Aorta (tissue), 5 donors: ENCODE measurements at places on chromosomes 11 and 22. TPM values are rescaled to one million over a fixed set of nuclear protein-coding genes. Genes with fewer than 3 reads are reported as not detected.

- no peak overlapping the region for H3K4me3 ChIP-seq
- no peaks in the 10 kb centered on the region for H3K27me3 ChIP-seq
- H3K36me3 ChIP-seq, result no peaks in the 10 kb centered on the region
These were observed 3.9 kb upstream of the SCGB1D2 start for GRCh38 chr11:62238151-62238550.

DNA sequence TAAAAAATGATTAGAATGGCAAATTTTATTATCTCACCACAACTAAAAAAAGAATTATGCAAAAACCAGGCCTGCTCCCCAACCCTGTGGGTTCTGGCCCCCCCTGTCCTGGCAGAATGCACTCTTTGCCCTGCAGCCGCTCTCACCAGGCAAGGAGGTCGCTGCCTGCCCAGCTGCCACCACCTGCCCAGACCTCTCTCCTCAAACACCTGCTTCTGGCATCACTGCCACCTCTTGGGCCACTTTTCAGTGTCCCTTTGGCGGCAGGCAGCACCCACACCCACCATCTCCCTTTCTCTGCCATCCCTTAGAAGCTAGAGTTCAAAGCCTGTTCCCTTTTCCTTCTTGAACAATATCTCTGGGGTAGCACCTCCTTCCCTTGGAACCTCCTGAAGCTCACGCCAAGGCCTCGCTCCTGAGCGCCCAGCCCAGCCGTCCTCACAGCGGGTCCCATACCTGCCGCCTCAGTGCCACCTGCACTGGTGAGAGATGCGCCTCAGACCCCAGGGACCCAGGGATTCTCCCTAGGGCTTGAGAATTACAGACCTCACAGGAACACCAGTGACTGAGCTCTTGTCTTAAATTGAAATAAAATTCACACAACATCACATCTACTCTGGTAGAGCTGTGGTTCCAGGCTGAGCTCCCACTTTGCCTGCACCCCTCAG is 44.6 kb downstream of the SGSM3 start:
- no peak overlapping the region for H3K27ac ChIP-seq

DNA sequence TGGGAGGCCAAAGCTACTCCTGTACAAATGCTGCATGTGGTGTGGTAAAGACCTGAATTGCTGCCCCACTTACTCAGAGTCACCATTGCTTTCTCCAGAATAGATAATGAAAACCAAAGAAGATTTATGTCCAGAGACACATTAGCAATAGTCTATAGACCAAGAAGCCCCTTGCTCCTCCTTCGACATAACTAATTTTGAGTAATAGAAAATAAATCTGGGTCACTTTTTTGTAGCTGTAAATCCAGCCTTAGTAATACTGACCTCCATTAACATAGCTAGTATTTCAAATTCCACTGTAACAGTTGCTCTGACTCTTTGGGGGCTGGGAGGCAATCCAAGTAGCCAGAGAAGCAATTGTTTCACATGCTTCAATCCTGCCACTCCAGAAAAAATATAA is 145.9 kb downstream of the MAML2 start:
- H3K4me1 ChIP-seq, result peaks cover 11% of the 10 kb centered on the region
- H3K36me3 ChIP-seq, result no peaks in the 10 kb centered on the region
- no peak overlapping the region for H3K4me3 ChIP-seq
- no peak overlapping the region for H3K27ac ChIP-seq
- no peak for DNase-seq

GRCh38 chr22:41198027-41198580 is 7.0 kb upstream of the L3MBTL2 start:
- no peak overlapping the region for H3K27ac ChIP-seq
- no peaks in the 10 kb centered on the region for H3K27me3 ChIP-seq
- H3K4me1 ChIP-seq, result no peaks in the 10 kb centered on the region
- H3K4me3 ChIP-seq, result peak overlapping the region; percentile 58
- H3K36me3 ChIP-seq, result no peaks in the 10 kb centered on the region

DNA sequence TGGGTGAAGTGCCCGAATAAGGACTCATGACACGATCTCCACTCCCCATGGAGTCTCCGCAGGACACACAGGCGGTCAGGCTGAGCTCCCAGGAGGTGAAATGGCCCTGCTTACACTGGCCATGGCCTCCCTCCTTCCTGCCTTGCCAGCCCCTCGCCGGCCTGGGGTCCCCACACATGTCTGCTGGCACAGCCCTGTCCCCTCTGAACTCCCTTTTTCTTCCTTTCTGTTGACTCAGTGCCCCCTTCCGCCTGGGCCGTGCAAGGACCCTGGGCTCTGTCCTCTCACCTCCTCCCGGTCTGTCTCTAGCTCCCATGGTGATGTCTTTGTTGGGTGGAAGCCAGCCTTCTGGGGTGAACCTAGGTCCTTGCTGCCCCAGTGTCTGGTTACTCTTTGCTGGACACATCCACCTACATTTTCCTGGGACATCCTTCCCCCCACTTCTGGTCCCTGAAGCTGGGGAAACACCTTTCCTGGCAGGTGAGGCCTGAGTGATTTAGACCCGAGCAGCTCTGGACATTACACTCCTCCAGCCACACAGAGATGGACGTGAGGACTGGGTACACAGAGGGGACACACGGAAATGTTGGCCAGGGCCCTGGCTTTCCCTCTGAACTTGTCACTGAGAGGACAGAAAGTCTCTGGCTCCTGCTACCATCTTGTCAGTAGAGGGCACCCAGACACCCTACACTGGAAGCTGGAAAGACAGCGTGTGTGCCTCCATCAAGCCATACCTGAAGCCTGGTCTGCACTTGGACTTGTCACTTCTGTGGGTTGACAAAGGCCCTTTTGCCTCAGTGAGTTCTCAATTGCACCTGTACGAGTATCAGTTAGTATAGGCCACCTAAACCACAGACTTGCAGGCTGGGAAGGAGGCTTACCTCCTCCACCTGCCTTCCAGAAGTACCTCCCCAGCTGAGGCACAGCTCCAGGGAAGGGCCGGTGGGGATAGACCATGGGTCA is 864.3 kb downstream of the TBC1D22A start:
- H3K4me1 ChIP-seq, result no peaks in the 10 kb centered on the region
- no peak overlapping the region for H3K27ac ChIP-seq
- H3K36me3 ChIP-seq, result no peaks in the 10 kb centered on the region
- no peaks in the 10 kb centered on the region for H3K27me3 ChIP-seq

DNA sequence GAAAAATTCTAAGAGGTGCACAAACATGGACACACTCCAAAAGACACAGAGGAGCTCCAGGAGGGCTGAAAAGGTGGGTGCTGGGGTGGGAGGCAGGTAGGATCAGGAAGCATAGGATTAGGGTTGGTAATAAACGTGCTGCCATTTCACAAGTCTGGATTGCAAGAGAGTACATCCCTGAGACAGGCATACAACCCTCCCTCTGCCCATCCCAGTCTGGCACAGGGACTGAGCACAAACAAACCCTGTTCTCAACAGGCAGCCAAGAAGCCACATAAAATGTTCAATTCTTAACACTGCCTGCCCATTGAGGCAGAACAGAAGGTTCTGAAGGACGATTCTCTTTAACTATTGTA is 18.5 kb downstream of the SLC35F2 start:
- no peak overlapping the region for H3K4me3 ChIP-seq
- no peaks in the 10 kb centered on the region for H3K27me3 ChIP-seq
- no peaks in the 10 kb centered on the region for H3K4me1 ChIP-seq
- no peak for DNase-seq
- no peaks in the 10 kb centered on the region for H3K36me3 ChIP-seq

DNA sequence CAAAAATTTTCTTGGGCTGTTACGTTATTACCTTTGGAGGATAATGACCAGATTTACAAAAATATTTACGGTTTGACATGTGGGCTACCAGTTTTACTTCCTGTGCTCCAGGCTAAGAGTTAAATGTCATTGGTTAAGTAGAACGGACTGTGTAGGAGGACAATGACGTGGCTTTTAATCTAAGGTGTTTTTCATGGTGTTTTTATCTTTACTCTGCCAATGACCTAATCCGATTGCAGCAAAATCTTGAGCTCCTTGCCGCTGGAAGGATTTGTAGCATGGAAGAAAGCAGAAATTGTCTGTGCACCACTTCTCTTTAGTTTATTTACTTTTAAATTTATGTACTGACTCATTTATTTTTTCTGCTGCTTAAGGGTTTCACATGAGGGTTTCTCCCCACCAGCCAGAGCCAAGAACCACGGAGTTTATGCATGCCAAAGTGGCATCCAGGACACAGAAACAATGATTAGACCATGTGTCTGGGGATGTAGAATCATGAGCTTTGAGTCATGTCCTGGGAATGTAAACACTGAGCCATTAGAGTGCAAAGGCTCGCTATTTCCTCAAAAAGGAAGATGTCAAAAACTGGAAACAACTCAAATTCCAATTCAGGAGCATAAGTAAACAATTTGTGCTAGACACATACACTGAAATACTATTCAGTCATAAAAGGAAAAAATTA is 1.9 kb upstream of the CARD16 start:
- H3K4me3 ChIP-seq, result no peak overlapping the region
- no peaks in the 10 kb centered on the region for H3K4me1 ChIP-seq
- H3K27me3 ChIP-seq, result no peaks in the 10 kb centered on the region
- H3K36me3 ChIP-seq, result no peaks in the 10 kb centered on the region
- H3K27ac ChIP-seq, result no peak overlapping the region
- DNase-seq, result no peak

GRCh38 chr11:72209101-72209500 is 7.5 kb upstream of the FOLR2 start:
- H3K27ac ChIP-seq, result no peak overlapping the region
- no peaks in the 10 kb centered on the region for H3K4me1 ChIP-seq
- H3K4me3 ChIP-seq, result no peak overlapping the region
- peak; percentile 44 for DNase-seq
- no peaks in the 10 kb centered on the region for H3K27me3 ChIP-seq

- no peaks in the 10 kb centered on the region for H3K27me3 ChIP-seq
- no peaks in the 10 kb centered on the region for H3K36me3 ChIP-seq
- H3K27ac ChIP-seq, result no peak overlapping the region
- no peak for DNase-seq
These were observed 72.6 kb downstream of the HIPK3 start for GRCh38 chr11:33329705-33330329.

- H3K36me3 ChIP-seq, result no peaks in the 10 kb centered on the region
- H3K27ac ChIP-seq, result no peak overlapping the region
- no peak for DNase-seq
- H3K4me1 ChIP-seq, result no peaks in the 10 kb centered on the region
- peaks cover 3% of the 10 kb centered on the region for H3K27me3 ChIP-seq
These were observed 121.6 kb downstream of the KIRREL3 start for GRCh38 chr11:126878913-126879482.

GRCh38 chr22:28507896-28508295 is 171.7 kb downstream of the TTC28 start:
- H3K27me3 ChIP-seq, result no peaks in the 10 kb centered on the region
- H3K36me3 ChIP-seq, result no peaks in the 10 kb centered on the region
- H3K4me3 ChIP-seq, result no peak overlapping the region
- H3K27ac ChIP-seq, result no peak overlapping the region
- H3K4me1 ChIP-seq, result no peaks in the 10 kb centered on the region

DNA sequence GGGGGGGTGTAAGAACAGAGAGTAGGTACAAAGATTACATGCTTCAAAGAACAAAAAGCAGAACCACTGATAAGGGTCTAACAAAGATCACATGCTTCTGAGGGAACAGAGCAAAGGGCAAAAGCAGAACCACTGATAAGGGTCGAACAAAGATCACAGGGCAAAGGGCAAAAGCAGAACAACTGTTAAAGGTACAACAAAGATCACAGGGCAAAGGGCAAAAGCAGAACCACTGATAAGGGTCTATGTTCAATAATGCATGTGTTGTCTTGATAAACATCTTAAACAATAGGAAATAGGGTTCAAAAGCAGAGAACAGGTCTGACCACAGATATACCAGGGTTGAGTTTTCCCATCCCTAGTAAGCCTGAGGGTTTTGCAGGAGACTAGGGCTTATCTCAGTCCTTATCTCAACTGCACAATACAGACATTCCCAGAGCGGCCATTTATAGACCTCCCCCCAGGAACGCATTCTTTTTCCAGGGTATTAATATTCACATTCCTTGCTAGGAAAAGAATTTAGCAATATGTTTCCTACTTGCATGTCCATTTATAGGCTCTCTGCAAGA is 81.9 kb upstream of the PGR start:
- H3K4me1 ChIP-seq, result no peaks in the 10 kb centered on the region
- no peak for DNase-seq
- H3K4me3 ChIP-seq, result no peak overlapping the region
- H3K36me3 ChIP-seq, result no peaks in the 10 kb centered on the region

DNA sequence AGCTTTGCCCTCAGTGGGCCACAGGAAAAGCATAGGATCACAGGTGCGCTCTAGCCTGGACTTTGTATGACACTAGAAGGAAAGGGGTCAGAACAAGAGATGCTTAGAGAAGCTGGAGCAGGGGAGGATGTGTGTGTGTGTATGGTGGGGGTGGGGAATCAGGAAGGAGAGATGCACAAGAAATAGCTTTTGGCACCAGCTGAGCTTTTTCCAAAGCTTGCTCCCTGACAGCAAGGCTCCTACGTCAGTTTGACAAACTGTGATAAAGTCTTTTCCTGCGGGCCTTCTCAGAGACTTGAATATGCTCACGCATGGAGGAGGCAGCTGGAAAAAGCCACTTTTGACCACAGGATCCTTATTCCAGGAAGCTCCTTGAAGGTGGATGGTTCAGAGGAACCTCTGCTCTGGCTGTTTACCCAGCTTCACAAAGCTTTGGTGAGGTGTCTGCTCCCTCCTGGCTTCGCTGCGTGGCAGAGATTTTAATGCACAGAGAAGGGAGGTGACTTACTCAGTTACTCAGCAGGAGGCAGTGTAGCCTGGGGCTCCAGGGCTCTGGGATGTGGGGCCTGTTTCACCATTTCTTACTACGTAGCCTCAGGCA is 3.9 kb downstream of the CDC42EP1 start:
- peaks cover 5% of the 10 kb centered on the region for H3K4me1 ChIP-seq
- DNase-seq, result no peak
- H3K27me3 ChIP-seq, result no peaks in the 10 kb centered on the region
- peak overlapping the region; percentile 54 for H3K27ac ChIP-seq

- H3K4me3 ChIP-seq, result no peak overlapping the region
- H3K27me3 ChIP-seq, result no peaks in the 10 kb centered on the region
- H3K36me3 ChIP-seq, result no peaks in the 10 kb centered on the region
- no peak for DNase-seq
These were observed 102.0 kb downstream of the GRIK4 start for GRCh38 chr11:120613264-120614226.

DNA sequence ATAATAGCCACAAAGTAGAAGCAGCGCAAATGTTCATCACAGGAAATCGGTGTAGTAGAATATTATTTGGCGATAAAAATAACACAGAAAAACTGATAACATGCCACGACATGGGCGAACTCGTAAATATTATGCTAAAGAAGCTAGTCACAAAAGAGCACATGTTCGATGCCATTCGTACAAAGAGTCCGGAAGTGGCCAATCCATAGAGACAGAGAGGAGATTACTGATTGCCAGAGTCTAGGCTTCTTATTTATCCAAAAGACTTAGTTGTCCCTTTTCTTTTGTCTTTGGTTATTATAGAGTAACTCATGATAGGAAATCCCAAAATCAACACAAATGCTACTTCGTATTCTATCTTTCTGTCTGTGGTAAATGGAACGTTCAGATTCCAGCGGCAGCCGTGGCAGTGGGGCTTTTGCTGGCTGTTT is 56.5 kb downstream of the MED15 start:
- no peaks in the 10 kb centered on the region for H3K36me3 ChIP-seq
- no peaks in the 10 kb centered on the region for H3K27me3 ChIP-seq
- no peak for DNase-seq
- H3K27ac ChIP-seq, result no peak overlapping the region
- no peak overlapping the region for H3K4me3 ChIP-seq

Gene MMP1
- total RNA-seq, result 0.52 TPM

Gene FGF3
- not detected for total RNA-seq

Gene TMPRSS13
- total RNA-seq, result 0.45 TPM

Gene FJX1
- total RNA-seq, result 5.8 TPM

Gene KRTAP5-1
- not detected for total RNA-seq

Gene CBLIF
- total RNA-seq, result not detected

Gene ART5
- not detected for total RNA-seq

Gene MIEF1
- 15.5 TPM for total RNA-seq

Gene OR9Q2
- total RNA-seq, result not detected

Gene CST6
- 6.6 TPM for total RNA-seq

Gene ROM1
- total RNA-seq, result 9.0 TPM

Gene SLC22A6
- total RNA-seq, result not detected

Gene MUC6
- total RNA-seq, result not detected
